ENCODE measurements at places on chromosomes 3 and 15.
A peak's percentile ranks its signal among the peaks of the same experiment; 100 is the strongest.

DNA sequence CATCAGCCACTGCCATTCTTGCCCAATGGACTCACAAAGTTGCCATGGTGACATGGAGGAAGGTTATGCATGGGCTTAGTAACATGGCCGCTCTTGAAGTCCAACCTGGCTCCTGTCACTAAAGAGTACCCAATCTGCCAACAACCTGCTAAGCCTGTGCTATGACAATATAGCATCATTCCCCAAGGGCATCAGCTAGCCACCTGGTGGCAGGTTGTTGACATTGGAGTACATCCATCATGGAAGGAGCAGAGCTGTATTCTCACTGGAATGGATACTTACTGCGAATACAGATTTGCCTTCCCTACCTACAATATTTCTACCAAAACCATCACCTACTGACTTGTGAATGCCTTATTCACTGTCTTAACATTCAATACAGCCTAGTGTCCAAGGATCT lies 138.9 kb upstream of the RORA start:
- no peak for DNase-seq

- DNase-seq = no peak
These were observed 1.9 kb downstream of the TMIE start for GRCh38 chr3:46703013-46703520.

DNA sequence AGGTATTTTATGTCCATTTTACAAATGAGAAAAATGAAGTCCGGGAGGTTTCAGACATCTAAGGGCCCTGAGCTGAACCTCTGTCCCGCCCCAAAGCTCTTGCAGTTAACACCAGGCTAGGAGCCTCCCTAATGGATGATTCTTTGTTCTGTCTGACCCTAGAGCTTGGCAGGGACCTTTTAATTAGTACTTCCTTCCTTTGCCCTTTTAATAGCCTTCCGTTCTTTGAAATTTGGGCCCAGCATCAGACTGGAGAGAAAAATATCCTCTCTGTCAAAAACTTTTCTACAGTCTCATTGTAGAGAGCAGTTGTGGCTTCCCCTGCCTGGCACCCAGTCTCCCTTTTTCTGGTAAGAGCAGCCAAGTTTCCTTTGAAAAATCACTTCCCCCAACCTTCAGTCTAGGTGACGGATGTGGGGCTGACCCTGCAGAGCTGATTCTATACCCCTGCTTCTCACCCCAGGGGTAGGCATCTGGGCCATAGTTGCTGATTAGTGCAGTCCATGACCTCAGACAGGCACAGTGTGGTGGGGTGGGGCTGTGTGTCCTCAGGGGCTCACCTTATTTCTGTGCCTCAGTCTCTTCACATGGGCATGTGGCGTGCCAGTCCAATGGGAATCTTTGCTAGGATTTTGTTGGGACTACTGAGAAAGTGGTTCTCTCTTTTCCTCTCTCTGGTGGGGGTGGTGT lies 220.4 kb downstream of the ADAMTS9 start:
- DNase-seq = no peak

DNA sequence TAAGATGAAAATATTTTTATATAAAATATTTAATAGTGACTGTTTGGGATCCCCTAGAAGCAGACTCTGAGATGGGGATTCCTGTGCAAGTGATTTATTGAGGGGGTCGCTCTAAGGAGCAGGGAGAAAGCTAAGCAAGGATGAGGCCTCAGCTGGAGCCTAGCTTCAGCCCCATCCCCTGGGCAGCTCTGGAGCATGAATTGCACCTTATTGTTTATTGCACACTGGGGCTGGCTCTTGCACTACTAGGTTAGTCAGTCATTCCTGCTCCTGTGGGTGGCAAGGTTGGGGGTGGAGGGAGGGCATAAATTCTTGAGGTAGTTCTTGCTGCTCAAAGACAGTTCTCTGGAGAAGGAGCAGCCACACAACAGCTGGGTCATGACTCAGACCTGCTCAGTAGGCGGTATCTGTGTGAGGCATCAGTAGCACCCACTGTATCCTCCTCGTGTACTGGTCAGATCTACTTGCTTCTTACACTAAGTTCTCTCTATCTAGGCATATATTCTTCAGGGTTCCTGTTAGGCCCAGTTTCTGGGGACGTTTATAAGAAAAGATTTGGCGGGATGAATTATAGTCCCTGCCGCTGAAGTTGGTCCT lies 27.2 kb upstream of the TNFSF10 start:
- peak; percentile 61 for DNase-seq

DNA sequence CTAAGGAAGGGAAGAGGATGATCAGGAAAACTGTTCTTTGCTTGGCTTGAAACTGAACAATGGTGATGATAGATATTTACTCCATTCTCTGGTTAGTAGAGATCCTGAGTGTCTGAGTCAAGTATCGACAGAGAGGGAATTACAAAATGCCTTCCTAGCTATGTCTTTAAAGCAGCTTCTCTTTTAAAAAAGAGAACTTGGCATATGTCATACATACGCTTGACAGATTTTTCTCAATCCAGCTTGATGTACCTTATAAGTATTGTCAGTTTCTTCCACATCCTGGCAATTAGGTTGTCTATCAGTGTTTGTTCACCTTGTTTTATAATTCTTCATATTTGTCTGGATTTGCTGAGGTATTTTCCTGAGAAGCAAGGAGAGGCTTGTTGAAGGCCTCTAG lies 5.0 kb upstream of the EPHB1 start:
- no peak for DNase-seq

- DNase-seq = no peak
These were observed 1114.2 kb downstream of the NSUN3 start for GRCh38 chr3:95177096-95177495.

- DNase-seq = no peak
These were observed 651.4 kb upstream of the NECTIN3 start for GRCh38 chr3:110420158-110420641.

- no peak for DNase-seq
These were observed 91.5 kb downstream of the TBC1D2B start for GRCh38 chr15:77985931-77986480.

GRCh38 chr3:191137708-191138107 lies 61.3 kb upstream of the OSTN start:
- no peak for DNase-seq

DNA sequence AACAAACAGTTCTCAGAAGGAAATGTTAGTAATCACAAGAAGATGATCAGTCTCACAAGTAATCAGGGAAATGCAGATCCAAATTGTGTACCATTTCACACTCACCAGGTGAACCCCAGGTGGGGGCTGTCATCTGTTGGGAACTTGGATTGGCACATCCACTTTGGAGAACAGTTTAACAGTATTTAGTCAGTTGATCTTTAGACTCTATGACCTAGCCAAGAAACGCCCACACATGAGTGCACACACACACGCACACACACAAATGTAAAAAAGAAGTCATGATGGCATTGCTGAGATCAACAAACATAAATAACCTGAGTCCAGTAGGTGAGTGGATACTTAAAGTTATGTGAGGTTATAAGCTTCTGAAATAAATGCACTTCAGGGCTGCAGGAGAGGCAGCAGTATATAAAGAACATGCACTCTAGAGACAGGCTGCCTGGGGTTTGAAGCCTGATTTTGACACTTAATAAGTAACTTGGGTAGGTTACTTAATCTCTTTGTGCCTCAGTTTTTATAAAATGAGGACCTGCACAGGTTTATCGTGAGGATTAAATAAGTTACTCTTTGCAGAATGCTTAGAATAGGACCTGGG lies 17.7 kb downstream of the ACVR2B start:
- no peak for DNase-seq

GRCh38 chr3:59178698-59179097 lies 128.9 kb upstream of the CFAP20DC start:
- DNase-seq = no peak

- DNase-seq = no peak
These were observed 299.5 kb upstream of the KCNMB2 start for GRCh38 chr3:178236555-178237277.

GRCh38 chr3:152226176-152226575 lies 42.6 kb upstream of the MBNL1 start:
- DNase-seq = no peak

DNA sequence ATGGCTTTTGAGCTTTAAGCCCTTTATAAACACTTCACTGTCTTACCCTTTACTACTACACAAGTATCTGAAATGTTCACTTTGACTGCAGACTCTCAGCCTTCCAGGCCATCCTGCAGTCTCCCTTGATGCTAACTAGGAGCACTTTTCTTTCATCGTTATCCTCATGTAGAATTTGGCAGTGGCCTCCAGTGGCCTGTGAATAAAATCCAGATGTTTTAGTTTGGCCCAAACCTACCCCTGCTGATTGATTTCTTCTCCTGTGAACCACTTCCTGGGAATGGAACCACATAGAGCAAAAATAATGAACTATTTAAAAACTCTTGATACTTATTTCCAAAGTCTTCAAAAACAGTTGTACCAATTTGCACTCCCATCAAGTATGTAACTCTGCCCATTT lies 271.9 kb downstream of the FEZF2 start:
- DNase-seq = no peak

DNA sequence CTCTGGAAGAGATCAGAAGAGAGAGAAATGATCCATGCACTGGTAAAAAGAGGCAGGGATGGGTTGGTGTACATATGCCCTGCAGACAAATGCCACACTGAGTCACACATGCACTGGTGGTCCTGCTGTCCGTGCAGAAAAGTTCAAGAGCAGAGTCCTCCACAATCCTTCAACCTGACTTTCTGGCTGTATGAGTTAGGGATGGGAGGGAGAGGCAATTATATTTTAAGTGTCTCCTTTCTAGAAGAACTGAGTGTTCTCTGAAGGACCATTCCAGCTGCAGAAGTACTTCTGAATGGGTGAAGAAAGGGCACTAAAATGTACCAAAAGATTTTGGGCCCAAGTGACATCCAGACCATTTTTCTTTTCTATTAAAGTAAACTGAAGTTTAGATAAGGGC lies 26.4 kb downstream of the TMEM39A start:
- no peak for DNase-seq

GRCh38 chr15:42070279-42070975 lies 23.9 kb downstream of the PLA2G4D start:
- DNase-seq = no peak

GRCh38 chr15:51678096-51678495 lies 3.2 kb upstream of the SCG3 start:
- no peak for DNase-seq

- DNase-seq = peak; percentile 7
These were observed 23.4 kb upstream of the SLC2A2 start for GRCh38 chr3:171049861-171050444.

DNA sequence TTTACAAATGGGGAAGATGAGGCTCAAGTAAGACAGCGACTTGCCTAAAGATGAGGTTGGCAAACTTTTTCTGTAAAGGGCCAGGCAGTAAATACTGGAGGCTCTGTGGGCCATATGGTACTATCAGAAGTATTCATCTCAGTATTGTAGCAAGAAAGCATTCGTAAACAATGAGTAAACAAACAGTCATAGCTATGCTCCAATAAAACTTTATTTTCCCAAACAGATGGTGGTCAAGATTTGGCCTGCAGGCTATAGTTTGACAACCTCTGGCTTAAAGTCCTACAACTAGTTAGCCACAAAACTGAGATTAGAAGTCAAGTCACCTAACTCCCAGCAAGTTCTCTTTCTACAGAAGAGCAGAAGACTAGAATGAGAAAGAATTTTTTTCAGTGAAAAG lies 177.0 kb upstream of the NECTIN3 start:
- DNase-seq = no peak

DNA sequence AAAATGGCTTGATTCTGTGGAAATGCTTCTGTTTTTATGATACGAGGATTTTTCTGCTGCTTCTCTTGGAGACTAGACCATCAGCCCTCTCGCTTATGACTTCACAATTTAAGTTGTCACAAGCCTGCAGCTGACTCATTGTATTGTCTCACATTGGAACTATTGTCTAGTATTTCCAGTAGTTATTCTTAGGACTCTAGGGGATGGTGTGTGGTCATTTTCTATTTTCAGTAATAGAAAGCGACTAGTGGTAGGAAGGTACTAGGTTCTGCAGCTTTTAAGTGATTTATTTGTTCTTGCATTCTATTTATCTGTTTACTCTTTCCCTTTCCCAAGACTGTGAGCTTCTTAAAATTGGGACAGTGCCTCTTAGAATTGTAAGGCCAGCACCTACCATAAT lies 66.3 kb upstream of the CRTC3 start:
- DNase-seq = no peak

DNA sequence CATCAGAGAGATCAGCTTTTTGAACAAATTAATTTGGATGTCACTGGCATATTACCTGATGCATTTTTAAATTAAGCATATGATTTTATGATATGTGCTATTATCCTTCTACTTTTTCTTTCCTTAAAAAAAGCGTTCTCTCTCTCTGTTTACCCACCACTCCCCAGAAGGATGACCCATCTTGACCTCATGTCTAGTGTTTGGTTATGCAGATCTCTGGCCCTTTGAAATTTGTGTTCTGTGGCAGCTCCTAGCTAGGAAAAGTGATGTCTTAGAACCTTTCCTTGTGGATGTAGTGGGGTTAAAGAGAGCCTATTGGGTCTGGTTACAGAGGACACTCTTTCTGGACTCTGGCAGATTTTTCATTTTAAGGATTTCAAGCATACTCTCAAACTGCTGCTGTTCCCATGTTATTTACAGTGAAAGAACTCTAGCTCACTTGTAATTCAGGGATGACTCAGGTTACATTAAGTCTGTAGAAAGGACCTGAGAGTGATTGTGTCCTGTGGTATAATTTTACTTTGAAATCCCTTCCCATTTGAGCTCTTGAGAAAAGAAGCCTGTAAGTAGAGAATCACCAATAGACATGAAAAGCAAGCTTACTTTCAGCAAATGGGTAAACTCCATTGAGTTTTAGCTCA lies 23.8 kb downstream of the ARHGEF26 start:
- DNase-seq = no peak

- no peak for DNase-seq
These were observed 10.4 kb upstream of the KCNAB1 start for GRCh38 chr3:156109989-156110388.

GRCh38 chr3:128486205-128486628 lies 6.8 kb downstream of the GATA2 start:
- DNase-seq = no peak

- DNase-seq = no peak
These were observed 21.8 kb downstream of the METTL6 start for GRCh38 chr3:15405448-15406050.

GRCh38 chr15:65782096-65782495 lies 10.0 kb downstream of the DENND4A start:
- no peak for DNase-seq

- DNase-seq = no peak
These were observed 87.2 kb downstream of the EBLN2 start for GRCh38 chr3:73148682-73149081.

DNA sequence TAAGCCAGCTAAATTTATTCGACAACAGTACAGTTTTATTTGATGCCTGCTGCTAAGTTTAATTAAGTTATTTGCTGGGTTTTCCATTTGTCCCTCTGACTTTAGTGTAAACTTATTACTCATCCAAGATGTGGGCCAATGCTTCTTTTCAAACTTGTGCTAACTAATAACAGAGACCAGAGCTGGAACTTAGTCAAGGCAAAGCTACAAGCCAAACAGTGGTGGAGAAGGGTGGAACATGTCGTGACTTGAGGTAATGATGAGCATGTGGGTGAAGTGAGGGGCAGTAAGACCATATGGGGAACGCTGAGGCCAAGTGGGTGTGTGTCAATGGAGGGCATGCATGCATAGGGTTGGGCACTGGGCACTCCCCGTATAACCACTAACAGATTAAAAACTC lies 63.9 kb downstream of the NMD3 start:
- DNase-seq = no peak
